ENCODE measurements at places on chromosomes 12 and 14. TPM values are rescaled to one million over a fixed set of nuclear protein-coding genes. Genes with fewer than 3 reads are reported as not detected.
A peak's percentile ranks its signal among the peaks of the same experiment; 100 is the strongest.

Gene FBXO21
- total RNA-seq: 58.3 TPM

Gene ZNF641
- total RNA-seq: 14.3 TPM

DNA sequence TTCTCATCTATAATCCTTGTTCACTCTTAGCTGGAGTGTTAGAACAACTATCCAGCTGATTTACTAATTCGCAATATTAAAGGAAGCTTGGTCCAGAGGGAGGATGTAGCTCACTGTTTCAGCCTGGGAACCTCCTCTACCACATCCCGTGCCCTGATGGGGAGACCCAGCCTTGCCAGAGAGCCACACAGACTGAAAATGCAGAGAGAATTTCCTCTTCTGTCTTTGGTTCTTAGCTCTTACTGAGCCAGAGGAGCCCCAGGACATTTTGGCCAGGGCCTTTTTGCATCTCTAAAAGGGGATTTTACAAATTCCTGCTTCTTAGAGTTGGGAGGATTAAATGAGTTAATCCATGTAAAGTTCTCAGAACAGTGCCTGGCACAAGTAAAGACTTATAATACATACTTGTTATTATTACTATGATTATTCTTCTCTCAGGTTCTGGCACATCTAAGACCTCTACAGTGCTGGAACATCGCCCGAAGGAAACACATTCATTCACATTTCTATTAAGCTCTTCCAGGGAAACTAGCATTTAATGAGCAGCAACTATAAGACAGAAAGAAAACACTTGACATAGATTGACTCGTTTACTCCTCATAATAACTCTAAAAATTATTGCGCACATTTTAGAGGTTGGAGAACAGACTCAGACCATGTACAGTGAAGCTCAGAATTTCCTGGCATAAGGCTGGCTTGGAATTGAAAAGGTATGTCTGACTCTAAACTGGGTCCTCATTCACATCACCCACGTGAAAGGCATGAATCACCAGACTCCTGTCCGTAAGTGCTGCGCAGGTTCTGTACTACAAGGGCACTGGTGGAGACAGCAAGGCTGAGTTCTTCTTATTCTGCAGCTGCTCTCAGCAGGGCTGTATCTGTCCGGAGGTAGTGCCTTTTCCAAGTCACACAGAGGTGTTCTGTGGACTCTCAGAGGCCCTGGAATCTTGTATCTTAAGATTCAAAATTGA is 27.8 kb upstream of the AEBP2 start:
- DNase-seq: no peak

GRCh38 chr12:6029401-6029800 is 84.3 kb upstream of the ANO2 start:
- DNase-seq: no peak

Gene FSCB
- total RNA-seq: 0.10 TPM

DNA sequence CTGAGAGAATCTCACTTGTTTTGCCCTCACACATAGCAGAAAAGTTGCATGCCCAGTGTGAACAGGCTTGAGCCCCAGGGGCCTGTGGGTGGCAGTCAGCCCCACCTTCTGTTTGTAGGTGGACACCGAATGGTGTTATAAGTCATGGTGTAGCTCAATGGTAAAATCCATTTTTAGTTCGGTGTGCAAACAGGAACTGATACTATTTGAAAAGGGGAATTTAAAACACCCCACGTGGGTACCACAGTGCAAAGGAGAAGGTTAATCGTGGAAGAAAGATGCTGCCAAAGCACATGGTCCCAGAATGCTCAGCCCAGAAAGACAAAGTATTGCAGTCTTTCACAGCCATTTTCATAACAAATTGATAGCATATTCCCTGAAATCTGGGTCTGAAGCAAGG is 71.8 kb upstream of the GZMB start:
- DNase-seq: no peak

Gene PLEKHD1
- 0.20 TPM for total RNA-seq

GRCh38 chr12:66108386-66108785 is 22.2 kb downstream of the LLPH start:
- peak; percentile 24 for DNase-seq

DNA sequence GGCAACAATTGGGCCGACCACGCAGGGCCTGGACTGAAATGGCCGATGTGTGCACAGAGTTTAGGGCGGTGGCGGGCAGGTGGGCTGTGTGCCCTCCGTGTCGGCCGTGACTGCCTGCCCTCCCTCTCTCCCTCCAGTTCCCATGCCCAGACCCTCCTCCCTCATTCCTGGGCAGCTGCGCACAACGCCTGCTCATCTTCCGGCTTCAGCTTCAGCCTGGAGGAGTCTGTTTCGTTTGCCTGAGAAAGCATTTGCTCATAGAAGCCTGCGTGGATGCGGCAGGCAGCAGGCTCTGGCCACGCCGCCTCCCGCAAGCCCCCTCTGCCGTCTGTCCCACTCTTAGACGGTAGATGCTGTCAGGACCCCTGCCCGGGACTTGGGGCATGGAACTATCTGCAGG is 47.3 kb upstream of the FZD10 start:
- DNase-seq: no peak

- DNase-seq: no peak
Observed at GRCh38 chr12:41188841-41189394, 798 bp downstream of the PDZRN4 start.

GRCh38 chr14:37864861-37865718 is 269.7 kb downstream of the TTC6 start:
- peak; percentile 12 for DNase-seq

Gene CHGA
- total RNA-seq: 0.69 TPM

DNA sequence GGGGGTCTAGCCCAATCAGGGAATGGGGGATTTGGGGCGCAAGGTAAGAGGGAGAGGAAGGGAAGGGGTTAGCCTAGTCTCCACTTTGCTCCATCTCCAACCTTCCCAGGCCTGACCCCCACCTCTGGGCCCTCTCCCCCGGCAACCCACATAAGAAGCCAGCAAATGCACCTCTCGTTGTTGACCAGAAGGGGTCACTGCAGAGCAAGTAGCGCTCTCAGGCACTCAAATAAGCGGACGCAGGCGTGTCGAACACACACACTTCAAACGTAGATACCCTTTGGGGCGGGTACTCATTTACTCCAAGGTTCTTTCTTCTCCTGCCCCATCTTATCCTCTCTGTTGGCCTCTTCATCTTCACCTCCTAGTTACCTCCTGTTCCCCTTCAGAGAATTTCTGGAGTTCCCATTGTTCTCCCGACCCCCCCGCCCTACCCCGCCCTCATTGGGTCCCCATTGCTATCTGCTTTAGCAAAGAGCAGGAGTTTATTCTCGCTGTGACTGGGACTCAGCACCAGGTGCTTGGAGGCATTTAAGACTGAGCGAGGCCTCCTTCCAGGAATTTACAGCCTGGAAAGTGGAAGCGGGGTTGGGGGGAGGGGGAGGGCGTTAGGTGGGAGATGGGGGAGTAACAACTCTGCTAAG is 1.5 kb upstream of the SRRM4 start:
- no peak for DNase-seq

DNA sequence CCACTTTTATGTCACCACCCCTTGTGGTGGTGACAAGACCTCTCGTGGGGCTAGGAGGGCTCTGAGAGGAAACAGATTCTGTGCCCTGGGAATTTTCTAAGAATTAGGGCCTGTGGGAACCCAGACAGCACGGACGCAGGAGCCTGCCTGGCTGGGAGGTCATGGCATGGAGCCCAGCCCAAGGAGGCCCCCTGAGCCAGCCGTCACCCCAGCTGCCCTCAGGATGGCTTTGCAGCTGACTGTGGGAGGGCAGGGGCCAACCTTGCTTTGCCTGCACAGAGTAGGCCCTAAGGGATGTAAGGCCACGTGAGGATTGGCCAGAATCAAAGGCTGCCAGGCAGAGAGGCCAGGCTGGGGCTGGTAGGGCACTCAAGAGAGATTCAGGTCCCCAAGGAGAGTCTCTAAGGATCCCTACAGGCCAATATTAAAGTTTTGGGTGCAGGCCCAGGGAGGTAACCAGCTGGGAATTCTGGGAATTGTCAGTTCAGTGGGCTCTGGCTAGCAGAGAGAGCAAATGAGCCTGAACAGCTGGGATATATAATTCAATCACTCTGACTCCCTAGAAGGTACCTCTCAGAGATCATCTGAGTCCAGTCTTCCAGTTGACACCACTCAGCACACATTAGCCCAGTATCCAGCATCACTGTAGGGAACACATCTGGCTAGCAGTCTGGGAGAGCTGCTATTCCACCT is 6.4 kb downstream of the LTBP2 start:
- DNase-seq: no peak

DNA sequence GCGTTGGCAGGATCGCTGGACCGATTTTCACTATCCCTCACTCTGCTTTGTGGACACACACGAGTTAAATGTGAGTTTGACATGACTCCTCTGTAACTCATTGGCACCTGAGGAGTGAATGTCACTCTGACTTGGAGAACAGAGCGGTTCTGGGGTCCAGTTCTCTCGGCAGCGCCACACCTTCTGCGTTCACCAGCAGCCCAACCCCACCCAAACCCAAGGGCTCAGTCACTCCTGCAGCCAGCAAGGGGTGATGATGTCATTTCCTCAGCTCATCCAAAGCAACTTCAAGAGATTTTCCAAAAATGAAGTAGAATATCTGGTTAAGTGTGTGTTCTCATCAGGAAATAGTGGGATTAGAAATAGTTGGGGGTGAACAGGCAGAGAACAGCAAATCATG is 36.3 kb downstream of the ADGRD1 start:
- DNase-seq: peak; percentile 59
